ENCODE measurements at places on chromosomes 7 and 10. TPM values are rescaled to one million over a fixed set of nuclear protein-coding genes. Genes with fewer than 3 reads are reported as not detected.

- H3K36me3 ChIP-seq = no peaks in the 10 kb centered on the region
- H3K4me1 ChIP-seq = no peaks in the 10 kb centered on the region
- no peak for DNase-seq
- peaks cover 5% of the 10 kb centered on the region for H3K27me3 ChIP-seq
Observed at GRCh38 chr10:125151170-125151552, 9.2 kb downstream of the CTBP2 start.

DNA sequence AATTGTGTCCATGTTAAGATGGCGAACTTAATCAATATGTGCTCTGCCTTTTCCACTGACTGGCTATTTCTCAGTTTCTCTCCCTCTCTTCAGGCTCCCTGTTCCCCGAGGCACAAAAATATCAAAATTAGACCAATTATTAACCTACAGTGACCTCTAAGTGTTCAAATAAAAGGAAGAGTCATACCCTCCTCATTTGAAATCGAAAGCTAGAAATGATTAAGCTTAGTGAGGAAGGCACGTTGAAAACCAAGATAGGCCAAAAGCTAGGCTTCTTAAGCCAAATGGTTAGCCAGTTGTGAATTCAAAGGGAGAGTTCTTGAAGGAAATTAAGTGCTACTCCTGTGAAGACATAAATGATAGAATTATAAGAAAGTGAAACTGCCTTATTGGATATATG is 81.1 kb upstream of the MBL2 start:
- H3K36me3 ChIP-seq = no peaks in the 10 kb centered on the region
- H3K4me1 ChIP-seq = no peaks in the 10 kb centered on the region
- H3K4me3 ChIP-seq = no peak overlapping the region
- no peak for DNase-seq
- H3K27ac ChIP-seq = no peak overlapping the region
- H3K27me3 ChIP-seq = no peaks in the 10 kb centered on the region

- H3K4me3 ChIP-seq = no peak overlapping the region
- no peaks in the 10 kb centered on the region for H3K27me3 ChIP-seq
- no peak overlapping the region for H3K27ac ChIP-seq
- DNase-seq = no peak
- no peaks in the 10 kb centered on the region for H3K36me3 ChIP-seq
Observed at GRCh38 chr7:102069931-102070629, 216.6 kb upstream of the SH2B2 start.

Gene NKX6-2
- not detected for total RNA-seq

Gene UCN3
- not detected for total RNA-seq
